ENCODE measurements at places on chromosomes 5 and 9.

DNA sequence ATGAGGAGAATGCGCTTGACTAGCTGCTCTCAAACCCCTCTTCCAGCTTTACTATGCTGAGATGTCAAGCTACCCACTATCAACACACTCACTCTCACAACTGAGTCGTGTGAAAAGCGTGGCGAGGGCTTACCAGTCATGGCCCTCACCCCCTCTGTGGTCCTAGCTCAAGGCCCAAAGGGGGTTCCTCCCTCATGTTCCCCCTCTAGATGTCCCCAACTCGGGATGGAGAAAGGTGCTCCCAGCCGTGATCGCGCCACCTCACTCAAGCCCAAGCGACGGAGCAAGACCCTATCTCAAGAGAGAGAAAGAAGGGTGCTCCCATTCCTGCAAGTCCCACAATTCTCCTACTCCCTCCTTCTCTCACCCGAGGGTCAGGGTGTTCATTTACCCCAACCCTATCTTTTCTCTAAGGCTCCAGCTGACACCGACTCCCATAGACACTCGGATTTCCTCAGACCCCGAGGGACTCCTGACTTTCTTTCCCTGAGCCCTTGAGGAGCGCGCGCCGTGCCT, 559 bp downstream of the SLC38A9 start:
- DNase-seq = no peak

DNA sequence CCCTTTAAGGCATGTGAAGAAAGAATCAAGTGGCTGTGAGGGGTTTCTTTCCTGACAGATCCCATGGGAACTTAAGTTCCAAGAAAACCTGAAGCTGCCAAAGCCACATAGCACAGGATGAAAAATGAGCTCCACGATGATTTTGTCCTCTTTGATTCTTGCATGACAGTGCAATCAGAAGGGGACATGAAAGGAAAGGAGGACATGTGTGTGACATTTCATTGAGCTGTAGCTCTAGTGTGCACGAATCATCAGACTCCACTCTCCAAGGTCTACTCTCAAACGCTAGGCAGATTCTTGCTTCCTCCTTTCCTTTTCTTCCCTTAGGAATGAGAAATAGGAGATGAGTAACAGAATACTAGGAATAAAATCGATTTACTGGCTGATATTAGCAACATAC, 142.0 kb downstream of the ZNF608 start:
- DNase-seq = no peak

DNA sequence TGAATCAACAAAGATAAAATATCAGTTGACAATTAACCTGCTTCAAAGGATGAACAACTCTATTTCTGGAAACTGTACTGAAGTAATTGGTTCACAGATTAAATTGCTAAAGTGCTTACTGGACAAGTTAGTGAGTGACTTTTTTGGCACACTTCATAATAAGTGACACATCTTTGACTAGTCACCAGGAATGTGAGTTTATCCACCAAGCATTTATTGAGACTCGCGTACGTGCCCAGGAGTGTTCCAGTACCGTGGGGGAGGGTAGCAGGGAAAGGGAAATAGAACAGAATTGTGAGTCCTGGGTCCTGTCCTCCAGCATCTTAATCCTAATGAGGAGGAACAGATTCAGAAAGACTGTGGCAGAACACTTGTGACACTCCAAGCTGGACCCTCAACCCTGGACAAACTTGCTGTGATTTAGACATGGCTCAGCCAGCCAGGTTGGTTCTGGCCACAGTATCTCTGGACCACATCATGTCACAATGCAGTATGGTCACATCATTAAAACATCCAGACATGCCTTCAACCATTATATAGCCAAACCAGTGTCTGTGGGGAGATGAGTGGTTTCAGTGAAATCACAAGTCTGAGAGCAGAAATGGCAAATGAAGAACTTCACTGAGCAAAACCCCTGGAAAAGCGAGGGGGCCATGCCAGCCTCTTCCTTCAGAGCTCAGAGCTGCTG, 623.1 kb downstream of the BNC2 start:
- no peak for DNase-seq

DNA sequence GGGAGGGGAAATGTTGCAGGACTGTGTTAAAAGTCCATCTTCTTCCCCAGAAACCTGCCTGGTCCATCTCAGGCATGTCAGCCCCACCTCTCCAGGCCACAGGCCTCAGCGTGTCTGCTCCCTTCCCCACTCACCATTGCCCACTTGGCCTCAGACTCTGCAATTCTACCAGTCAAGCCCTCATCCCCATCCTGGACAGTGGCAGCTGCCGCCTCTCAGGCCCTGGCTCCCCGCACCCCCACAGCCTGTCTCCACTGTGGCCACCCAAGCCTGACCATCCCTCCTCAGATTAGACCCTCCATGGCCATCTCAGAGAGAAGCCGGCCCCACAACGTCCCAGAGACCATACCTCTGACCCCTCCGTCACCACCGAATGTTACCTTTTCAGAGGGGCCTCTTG, 89.9 kb downstream of the BARX1 start:
- no peak for DNase-seq

DNA sequence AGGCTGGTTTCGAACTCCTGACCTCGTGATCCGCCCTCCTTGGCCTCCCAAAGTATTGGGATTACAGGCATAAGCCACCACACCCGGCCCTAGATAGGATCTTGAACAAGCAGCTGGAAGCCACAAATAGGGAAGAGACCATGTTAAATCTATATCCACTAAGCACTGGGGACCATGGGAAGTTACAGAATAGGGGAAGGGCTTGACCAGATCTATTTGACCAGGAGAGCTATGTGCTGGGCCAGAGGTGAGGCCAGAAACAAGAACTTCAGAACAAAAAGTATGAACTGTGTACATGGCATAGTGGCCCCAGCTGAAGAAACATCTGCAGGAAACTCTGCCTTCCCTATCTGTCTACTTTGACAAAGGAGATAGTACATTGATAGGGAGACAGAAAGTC, 10.8 kb downstream of the KLF4 start:
- DNase-seq = no peak

DNA sequence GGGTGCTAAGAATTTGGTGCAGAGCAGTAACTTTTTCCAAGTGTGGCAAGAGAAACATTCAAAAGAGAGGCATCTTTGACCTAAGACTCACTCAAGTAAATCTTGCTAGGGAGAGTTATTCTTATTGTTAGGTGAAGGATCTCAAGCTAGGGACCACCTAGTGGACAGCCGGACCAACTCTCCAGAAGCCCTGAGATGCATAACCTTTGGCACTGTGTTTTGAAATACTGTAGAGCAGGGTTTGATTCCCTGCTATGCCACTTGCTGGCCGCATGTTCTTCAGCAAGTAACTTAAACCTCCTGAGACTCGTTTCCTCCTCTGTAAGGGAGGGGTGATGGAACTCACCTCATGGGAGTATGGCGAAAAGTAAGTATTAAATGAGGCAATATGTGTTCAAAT, 336.1 kb upstream of the ADAMTSL1 start:
- DNase-seq = no peak

DNA sequence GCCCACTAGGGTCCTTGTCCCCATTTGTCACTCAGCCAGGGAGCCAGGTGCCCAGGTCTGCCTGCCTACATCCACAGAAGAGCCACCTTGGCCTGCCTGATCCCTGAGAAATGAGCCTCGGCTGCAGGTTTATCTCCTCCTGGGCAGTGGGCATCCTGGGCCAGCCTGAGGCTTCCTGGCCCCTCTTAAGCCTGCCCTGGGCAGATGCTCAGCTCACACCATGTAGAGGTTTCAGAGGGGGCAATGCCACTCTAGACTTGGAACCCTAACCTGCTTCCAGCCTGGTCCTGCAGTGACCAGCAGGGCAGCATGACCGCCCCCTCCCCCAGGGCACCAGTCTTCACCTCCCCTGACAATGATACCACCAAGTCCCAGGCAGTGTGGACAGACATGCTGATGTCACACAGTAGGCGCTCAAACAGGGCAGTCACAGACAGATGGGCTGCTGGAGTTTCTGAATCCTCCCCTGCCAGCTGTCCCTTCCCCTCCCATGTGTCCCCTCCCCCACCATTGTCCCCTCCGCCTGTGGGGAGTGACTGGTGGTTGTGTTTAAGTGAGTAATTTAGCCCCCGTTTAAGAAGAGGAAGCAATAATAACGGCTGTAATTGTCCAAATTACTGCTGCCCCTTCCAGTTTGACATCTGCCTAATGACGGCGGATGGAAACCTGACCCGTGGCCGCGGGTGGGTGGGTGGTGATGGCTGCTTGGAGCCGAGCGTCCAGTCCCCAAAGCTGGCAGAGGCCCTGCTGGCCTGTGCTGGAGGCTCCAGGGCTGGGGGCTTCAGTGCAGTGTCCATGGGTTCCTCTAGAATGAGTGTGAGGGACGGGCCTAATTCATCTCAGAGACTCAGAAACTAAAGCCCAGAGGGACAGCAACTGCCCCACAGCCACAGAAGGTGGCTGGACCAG, 147.7 kb downstream of the BARX1 start:
- no peak for DNase-seq

DNA sequence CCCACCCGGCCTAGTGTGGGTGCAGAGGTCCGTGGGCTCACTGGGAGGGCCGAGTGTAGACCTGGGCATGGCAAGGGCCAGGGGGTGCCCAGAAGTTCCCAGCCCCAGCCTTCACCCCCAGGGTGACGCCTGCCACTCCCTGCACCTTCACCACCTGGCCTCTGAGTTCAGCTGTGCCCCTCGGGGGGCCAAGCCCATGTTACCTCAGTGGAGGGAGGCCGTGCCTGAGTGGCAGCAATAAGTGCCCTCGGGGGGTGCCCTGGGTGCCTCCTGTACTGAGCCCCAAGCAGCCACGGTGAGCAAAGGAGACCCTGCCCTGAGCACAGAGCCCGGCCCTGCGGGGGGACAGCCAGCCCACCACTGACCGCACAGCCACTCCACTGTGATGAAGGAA, 10.3 kb upstream of the FCN2 start:
- no peak for DNase-seq

DNA sequence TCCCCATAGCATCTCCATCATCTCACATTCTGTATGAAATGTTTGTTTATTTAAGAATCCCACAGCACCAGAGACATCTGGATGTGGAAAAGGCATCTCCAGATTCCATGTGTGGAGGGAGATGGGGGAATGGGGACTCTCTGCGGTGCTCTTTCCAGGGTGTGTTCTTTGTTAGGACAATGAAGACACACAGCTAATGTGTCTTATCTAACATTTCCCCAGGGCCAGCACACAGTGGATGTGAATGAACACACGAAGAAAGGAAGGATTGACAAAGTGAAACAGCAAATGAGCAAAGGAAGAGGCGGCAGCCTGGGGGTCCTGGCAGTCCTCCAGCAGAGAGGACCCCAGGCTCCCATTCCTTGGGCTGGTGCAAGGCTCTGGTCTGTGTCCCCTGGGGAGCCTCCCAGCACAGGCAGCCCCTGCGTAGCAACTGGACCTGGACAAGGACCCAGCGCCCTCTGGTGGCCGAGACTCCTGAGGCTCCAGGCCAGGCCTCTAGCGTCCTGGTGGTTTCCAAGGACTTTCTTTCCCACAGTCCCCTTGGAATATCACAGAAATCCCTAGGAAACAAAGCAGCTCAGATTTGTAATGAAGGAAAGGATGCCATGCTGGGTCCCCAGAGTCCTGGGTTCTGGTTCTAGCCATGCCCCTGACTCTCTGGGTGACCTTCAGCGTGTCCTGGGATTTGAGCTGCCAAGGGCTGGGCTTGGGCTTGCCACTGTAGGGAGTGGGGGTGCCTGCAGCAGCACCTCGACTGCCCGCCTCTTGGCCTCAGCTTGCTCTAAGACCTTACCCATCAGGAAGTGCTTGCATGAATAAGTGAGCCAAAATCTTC, 3.5 kb upstream of the PDLIM7 start:
- DNase-seq = peak; percentile 81

GRCh38 chr9:136211441-136212344, 6.8 kb upstream of the LHX3 start:
- no peak for DNase-seq

GRCh38 chr9:110919609-110920008, 118.7 kb downstream of the LPAR1 start:
- DNase-seq = no peak

GRCh38 chr5:56908942-56909293, 478 bp upstream of the SETD9 start:
- no peak for DNase-seq

GRCh38 chr5:176660860-176661641, 13.8 kb downstream of the TSPAN17 start:
- DNase-seq = peak; percentile 77

All from activated CD4-positive, alpha-beta T cell treated with anti-CD3 and anti-CD28 coated beads, Interleukin-2, amount 50 U/mL, for 16 hours (primary cell).